Activated CD4-positive, alpha-beta T cell treated with anti-CD3 and anti-CD28 coated beads for 48 hours (primary cell): ENCODE measurements at places on chromosomes 11 and 22.

DNA sequence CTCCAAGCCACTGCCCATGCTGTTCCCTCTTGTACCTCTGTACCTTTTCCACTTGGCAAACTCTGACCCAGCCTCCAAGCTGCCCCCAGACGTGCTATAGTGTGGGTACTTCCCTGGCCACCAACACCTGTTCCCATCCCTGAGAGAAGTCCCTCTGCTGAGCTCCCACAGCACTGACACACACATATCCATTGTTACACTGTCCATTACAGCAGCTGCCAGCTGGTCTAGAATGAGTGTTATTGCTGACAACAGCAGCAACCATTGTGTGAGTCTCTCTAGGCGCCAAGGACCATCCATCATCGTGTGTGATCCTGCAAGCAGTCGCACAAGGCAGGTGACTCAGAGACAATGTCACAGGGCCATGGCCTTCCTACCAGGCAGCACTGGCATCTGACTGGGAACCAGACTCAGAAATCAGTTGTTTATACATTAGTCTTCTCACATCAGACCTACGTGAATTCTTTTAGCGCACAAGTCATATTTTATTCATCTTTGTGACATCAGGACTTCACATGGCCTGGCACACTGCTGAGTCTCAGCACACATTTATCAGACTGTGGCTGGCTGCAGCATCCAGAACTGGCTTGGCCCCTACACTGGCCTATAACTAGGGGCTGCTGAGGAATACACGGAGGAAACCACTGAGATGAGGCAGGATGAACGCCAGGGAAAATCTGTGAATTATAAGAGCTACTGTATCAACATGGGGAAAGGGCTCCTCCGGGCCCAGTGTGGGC is 56.4 kb downstream of the SGSM3 start:
- DNase-seq, result no peak

- DNase-seq, result no peak
Observed at GRCh38 chr22:21837248-21837979, 30.0 kb downstream of the MAPK1 start.

- DNase-seq, result no peak
Observed at GRCh38 chr22:34993548-34993947, 72.4 kb upstream of the ISX start.

- DNase-seq, result no peak
Observed at GRCh38 chr11:32821917-32822560, 7.7 kb upstream of the PRRG4 start.
